NCI-H226 (cell line): ENCODE measurements at places on chromosomes 5 and 9.
A peak's percentile ranks its signal among the peaks of the same experiment; 100 is the strongest.

- DNase-seq = no peak
Measured at GRCh38 chr9:14585730-14586473, 107.3 kb downstream of the ZDHHC21 start.

DNA sequence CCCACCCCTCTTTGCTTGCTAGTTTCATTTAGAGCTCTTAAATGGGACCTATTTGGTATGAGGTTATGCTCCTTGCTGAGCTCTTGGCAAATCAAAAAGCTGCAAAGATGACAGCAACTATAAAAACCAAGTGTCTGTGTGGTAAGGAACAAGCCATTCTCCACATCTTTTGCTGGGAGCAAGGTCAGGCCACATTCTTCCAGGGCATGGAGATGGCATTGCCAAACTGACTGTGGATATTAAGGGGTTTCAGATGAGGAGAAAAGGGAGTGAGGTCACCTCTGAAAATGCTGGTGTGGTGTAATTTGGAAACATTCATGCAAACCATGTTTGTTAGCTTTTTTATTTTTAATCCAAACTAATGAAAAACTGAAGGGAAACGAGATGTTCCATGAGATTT lies 218.8 kb upstream of the IL12B start:
- no peak for DNase-seq

DNA sequence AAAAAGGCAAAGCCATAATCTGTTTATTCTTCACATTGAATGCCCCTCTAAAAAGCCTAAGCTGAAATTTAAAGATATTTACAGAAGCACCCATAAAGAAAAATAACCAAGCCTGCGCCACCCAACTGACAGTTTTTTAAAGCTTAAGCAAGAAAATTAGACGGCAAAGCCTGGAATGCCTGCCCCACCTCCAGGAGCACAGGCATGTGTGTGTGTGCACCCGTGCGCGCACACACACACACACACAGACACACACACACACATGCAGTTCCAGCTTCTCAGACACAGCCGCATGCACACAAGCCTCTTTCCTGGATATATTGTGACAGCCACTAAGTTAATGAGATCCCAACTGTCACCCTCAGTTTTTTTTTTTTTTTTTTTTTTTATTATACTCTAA lies 88.2 kb downstream of the FRMD3 start:
- DNase-seq = no peak

- no peak for DNase-seq
Measured at GRCh38 chr9:14180093-14180959, 133.6 kb downstream of the NFIB start.

DNA sequence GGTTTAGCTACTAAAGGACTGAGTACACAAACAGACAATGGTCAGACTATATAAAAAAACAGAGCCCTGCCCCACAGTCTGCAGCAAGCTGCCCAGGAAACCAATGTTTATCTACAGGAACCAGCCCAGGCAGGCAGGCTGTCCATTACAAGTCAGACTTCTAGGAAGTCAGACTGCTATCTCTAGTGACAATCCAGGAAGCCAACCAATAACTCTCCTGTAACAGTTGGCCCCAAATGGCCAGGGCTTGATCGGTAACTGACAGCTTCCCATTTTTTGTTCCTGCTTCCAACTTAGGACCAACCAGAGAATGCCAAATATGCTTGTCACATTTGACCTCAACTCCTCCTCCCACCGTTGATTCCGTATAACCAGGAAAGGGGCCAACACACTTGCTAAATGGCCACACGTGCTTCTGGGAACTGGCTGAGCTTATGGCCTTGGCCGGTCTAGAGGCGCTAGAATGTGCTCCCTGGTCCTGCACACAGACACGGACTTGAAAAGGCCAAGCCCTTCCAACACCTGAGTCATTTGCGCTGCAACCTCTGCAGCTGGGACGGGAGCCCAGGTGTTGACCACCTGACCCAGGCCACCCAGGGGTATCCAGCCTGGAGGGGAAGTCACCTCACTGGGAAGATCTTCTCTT lies 79.6 kb upstream of the CDK20 start:
- no peak for DNase-seq

DNA sequence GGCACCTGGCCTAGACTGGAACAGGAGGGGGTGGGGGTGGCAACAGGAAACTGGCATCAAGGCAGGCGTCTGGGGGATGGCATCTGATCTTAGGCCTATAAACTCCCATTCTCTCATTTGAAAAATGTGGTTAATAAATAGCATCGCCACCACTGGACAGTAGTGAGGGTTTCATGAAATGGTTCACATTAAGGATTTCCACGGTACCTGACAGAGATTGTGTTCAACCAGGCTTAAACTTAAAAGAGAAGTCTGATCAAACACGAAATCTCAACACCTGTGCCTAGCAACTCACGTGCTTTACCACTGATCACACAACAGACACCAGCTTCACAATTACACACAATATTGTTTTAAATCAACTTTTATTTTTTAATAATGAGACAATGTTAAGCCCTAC lies 3.0 kb downstream of the DENND1A start:
- no peak for DNase-seq

DNA sequence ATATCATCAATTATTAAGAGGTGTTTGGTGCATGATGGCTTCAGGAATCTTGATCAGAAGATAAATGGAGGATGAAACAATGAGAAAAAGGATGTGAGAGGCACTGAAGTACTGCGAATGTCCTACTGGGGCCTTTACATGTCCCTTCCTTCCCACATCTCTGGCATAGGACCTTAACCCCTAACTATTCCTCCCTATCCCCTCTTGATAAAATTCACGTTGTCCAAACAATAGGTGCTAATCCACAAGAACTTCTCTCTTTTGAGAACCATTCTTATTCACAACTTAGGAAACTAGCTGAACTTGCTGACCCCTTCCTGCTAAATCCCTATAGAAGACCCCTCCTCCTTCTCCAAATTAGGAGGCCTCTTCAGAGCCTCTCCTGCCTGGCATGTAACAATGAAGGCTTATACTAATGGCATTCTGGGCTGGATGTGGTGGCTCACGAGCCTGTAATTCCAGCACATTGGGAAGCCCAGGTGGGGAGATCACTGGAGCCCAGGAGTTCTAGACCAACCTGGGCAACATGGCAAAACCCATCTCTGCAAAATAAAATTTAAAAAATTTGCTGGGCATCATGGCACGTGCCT lies 276.5 kb upstream of the SMARCA2 start:
- no peak for DNase-seq

GRCh38 chr5:143412661-143413342 lies 9.3 kb upstream of the NR3C1 start:
- DNase-seq = no peak

- DNase-seq = peak; percentile 39
Measured at GRCh38 chr9:15349892-15350761, 43.1 kb upstream of the TTC39B start.

DNA sequence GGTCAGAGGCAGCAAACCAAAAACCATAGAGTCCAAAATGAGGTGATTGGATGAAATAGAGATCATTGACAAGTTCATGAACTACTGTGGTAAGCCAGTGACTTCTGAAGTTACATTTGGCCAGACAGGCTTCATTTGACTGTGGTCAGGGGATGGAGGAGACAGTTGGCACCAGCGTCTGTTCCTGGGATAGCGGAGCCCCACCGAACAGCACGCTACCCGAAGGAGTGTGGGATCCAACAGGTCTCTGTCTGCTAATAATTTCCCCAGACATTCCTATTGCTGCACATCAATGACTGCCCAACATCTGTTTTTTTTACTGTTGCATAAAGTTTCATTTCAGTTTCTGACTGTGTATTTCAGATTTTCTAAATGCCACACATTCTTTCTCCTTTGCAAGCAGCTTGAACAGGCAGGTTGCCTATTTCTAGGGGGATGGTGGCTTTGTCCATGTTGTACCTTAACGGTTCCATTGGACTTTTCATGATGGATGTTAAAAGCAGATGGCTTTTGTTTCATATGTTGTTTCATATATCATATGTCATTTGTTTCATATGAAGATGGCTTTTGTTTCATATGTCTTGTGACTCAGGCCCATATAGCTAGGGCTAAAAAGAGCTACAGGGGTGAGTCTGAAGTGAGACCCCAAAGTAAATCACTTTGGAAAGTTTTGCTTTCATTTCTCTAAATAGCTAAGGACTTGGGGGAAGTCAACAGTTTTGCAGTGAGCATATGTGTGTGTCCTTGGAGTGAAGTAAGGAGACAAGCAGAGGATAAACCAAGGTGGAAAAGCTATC lies 180.8 kb downstream of the GOLPH3 start:
- peak; percentile 58 for DNase-seq
